WERI-Rb-1 (cell line): ENCODE measurements at places on chromosomes 1 and 21.

DNA sequence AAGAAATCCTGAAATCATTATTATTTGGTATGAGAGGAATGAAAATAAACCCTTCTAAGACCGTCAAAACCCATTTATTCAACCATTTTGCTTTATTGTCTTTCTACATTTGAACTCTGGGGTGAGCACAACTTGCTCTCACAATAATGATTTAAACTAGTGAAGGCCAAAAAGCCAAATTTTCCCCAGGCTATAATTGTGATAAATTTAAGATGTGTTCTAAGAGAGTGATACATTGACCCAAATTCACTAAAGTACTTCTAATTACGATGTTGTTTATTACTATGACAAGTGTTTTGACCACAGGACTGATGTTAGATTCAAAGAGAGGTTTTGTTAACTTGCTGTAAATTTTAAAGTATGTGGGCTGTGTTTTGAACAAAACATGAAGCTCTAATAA is 670.9 kb upstream of the NR5A2 start:
- DNase-seq = no peak

DNA sequence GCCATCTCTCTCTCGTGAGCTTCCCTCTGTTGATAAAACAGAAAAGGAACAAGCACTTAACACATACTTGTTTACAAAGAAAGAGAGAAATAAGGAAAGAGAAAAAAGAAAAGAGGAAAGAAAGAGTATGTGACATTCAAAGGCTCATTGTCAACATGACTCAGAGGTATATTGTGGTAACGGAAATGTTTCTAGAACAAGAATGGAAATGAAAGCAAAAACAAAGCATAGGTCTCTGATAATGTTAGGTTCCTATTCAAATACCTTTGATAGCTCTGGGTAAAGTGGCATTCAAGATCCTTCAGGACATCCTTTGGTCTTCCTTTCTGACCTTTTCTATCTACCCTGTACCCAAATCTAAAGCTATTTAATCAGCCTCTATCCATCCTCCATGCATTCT is 67.4 kb upstream of the DMRTA2 start:
- DNase-seq = no peak

DNA sequence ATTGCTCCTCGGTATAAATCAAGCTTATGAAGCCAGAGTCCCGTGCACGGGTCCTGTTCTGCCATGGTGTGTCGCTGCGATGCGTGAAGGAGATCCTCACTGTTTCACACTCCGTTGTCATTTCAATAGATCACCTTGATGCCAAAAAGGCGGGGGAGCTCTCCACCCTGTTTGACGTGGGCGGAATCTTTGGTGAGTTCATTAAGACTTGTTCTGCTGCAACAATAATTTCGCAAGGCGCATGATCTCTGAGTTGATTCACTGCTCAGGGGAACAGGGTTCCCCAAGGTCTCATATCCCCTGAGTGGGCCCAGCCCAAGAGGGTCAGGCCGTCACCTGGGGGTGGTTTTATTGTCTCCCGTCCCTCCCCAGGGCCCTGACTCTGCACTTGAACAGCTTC is 50.0 kb downstream of the SLC37A1 start:
- peak; percentile 18 for DNase-seq

DNA sequence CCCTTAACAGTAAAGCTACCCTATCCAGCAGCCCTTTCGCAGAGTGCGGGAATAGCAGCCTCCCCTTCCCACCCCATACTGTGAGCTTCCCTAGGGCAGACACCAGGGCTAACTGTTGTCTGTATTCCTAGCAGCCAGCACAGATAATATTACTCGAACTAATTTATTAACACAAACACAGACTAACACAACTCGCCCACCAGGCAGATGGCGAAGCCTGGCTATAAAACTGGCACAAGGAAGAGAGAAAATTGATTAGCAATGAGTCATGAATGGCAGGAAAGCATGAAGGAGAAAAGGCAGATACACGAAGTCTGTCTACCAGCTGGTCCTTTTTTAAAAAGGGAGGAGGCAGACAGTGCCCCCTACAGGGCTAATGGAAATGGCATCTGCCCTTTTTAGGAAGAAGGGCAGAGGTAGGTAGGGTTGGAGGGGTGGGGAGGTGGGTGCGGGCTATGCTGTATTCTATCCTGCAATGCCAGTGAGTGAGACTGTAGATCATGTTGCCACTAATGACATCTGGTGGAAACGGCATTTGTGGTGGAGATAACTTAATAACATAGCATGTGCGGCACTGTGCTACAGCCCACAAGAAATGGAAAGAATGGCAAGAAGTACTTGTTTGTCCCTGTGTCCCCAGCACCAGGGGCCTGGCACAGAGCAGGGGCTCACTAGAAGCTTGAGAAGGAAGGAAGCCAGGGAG is 30.6 kb upstream of the CTPS1 start:
- peak; percentile 80 for DNase-seq

GRCh38 chr1:4674676-4675075 is 20.3 kb downstream of the AJAP1 start:
- DNase-seq = no peak
